ENCODE measurements at places on chromosomes 3 and 15. TPM values are rescaled to one million over a fixed set of nuclear protein-coding genes. Genes with fewer than 3 reads are reported as not detected.

Gene CHDH
- 3.5 TPM for total RNA-seq

Gene CHAC1
- total RNA-seq: 0.84 TPM

Gene GASK1A
- 6.2 TPM for total RNA-seq

Gene SLC9C1
- total RNA-seq: not detected

- DNase-seq: no peak
- no peaks in the 10 kb centered on the region for H3K36me3 ChIP-seq
- no peaks in the 10 kb centered on the region for H3K4me1 ChIP-seq
- H3K27me3 ChIP-seq: no peaks in the 10 kb centered on the region
Measured at GRCh38 chr15:86076468-86076867, 3.2 kb upstream of the AGBL1 start.

DNA sequence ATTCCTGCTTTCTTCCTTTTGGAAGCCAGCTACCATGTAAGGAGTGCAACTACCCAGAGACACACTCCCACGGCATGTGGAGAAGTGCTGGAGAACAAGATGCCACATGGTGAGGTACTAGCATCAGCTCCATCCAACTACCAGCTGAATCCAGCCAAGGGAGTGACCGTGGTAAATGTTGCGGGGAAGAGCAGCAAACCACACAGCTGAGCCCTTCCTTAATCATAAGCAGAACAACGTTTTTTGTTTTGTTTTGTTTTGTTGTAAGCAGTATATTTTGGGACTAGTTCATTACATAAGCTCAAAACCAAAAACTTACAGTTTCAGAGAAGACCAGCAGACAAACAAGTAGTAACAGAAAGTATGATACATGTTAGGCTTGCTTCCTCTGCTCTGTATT, 212.6 kb upstream of the ATP10A start:
- H3K4me3 ChIP-seq: no peak overlapping the region
- H3K4me1 ChIP-seq: no peaks in the 10 kb centered on the region
- no peak overlapping the region for H3K27ac ChIP-seq
- no peaks in the 10 kb centered on the region for H3K36me3 ChIP-seq
- H3K27me3 ChIP-seq: peaks cover 4% of the 10 kb centered on the region

GRCh38 chr3:141401573-141402475, 33.5 kb downstream of the ZBTB38 start:
- H3K36me3 ChIP-seq: no peaks in the 10 kb centered on the region
- H3K27ac ChIP-seq: peak overlapping the region; percentile 98
- DNase-seq: peak; percentile 56

- no peak overlapping the region for H3K27ac ChIP-seq
- H3K4me1 ChIP-seq: no peaks in the 10 kb centered on the region
- no peaks in the 10 kb centered on the region for H3K36me3 ChIP-seq
- no peak overlapping the region for H3K4me3 ChIP-seq
- DNase-seq: no peak
Measured at GRCh38 chr3:180548050-180548449, 53.9 kb upstream of the TTC14 start.

GRCh38 chr3:117719316-117719926, 1009.8 kb downstream of the TUSC7 start:
- peaks cover 8% of the 10 kb centered on the region for H3K4me1 ChIP-seq
- peak; percentile 20 for DNase-seq
- no peaks in the 10 kb centered on the region for H3K36me3 ChIP-seq
- H3K27ac ChIP-seq: no peak overlapping the region

DNA sequence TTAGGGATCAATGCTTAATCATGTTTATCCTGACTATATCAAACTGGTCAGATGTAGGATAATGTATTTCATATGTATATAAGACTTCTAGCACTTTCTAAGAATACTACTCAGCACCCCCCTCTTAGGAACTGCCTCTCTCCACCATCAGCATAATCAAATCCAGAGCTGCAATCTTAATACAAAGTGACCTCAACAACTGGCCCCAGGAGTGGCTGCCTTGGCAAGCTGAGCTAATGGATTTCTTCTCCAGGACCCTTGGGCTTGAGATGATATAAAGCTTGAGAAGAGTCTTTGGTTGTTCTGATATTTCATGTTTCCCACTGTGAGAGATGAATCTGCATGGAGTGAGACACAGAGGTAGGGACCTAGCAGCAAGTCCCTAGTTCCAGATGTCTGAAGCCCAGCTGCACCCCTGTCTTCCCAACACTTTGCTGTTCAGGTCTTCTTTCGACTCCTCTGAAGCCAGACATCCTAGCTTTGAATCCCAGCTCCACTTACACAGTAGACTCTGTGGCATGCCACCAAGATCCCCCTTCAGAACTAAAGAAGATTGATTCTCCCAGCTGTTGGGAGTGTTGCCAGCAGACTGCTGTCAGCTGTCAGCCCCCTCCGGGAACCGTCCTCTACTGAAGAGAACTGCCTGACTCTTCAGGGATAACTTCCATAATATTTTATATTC, 309.3 kb upstream of the UBE2E2 start:
- H3K36me3 ChIP-seq: no peaks in the 10 kb centered on the region
- H3K4me1 ChIP-seq: no peaks in the 10 kb centered on the region
- no peak for DNase-seq
- no peak overlapping the region for H3K27ac ChIP-seq
- H3K27me3 ChIP-seq: peaks cover 2% of the 10 kb centered on the region

DNA sequence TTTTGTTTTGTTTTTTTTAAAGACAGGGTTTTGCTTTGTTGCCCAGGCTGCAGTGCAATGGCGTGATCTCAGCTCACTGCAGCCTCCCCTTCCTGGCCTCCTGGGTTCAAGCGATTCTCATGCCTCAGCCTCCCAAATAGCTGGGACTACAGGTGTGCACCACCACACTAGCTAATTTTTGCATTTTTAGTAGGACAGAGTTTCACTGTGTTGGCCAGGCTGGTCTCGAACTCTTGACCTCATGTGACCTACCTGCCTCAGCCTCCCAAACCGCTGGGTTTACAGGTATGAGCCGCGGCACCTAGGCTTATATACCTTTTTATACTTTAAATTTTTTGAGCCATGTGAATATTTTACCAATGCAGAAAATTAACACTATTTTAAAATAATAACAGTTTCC, 56.9 kb upstream of the HERC1 start:
- H3K4me1 ChIP-seq: no peaks in the 10 kb centered on the region
- H3K27ac ChIP-seq: no peak overlapping the region
- H3K4me3 ChIP-seq: no peak overlapping the region
- no peak for DNase-seq
- H3K36me3 ChIP-seq: no peaks in the 10 kb centered on the region

All from adrenal gland (tissue), 19 donors.